ENCODE measurements at places on chromosomes 12 and 14. TPM values are rescaled to one million over a fixed set of nuclear protein-coding genes. Genes with fewer than 3 reads are reported as not detected.

GRCh38 chr14:104290058-104290667 lies 151.8 kb downstream of the KIF26A start:
- H3K36me3 ChIP-seq, result no peaks in the 10 kb centered on the region
- H3K4me3 ChIP-seq, result no peak overlapping the region
- H3K27me3 ChIP-seq, result peaks cover 19% of the 10 kb centered on the region
- no peak for DNase-seq
- peaks cover 6% of the 10 kb centered on the region for H3K4me1 ChIP-seq

- no peaks in the 10 kb centered on the region for H3K4me1 ChIP-seq
- no peaks in the 10 kb centered on the region for H3K36me3 ChIP-seq
- H3K27ac ChIP-seq, result no peak overlapping the region
- H3K4me3 ChIP-seq, result no peak overlapping the region
Observed at GRCh38 chr12:91813701-91814100, 331.9 kb downstream of the BTG1 start.

DNA sequence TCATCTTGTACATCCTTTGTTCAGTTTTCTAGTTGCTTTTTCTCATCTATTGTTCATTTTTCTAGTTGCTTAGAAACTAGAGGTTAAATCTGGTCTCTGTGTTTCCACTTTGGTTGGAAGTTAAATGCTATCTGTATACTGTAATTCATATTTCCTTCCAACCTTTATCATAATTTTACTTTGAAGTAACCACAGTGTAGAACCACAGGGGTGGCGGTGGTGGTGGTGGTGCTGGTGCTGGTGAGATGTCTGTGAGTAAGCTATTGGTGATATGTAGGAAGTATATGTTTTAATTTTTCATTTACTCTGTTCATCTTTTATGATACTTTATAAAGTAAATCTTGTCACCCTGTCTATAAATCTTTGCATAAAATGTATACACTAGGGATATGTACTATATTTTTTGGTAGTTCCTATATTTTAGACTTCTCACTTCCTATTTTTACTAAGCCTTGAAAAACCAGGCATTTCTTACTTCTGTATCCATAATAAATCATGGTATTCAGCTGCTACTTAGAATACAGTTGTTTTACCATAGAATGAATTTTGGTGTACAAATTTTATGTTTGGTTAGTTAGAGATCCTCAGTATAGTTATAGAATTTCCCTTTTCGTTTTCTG lies 31.9 kb downstream of the CCDC91 start:
- peaks cover 16% of the 10 kb centered on the region for H3K36me3 ChIP-seq
- H3K4me1 ChIP-seq, result peaks cover 56% of the 10 kb centered on the region
- no peak for DNase-seq
- no peaks in the 10 kb centered on the region for H3K27me3 ChIP-seq

DNA sequence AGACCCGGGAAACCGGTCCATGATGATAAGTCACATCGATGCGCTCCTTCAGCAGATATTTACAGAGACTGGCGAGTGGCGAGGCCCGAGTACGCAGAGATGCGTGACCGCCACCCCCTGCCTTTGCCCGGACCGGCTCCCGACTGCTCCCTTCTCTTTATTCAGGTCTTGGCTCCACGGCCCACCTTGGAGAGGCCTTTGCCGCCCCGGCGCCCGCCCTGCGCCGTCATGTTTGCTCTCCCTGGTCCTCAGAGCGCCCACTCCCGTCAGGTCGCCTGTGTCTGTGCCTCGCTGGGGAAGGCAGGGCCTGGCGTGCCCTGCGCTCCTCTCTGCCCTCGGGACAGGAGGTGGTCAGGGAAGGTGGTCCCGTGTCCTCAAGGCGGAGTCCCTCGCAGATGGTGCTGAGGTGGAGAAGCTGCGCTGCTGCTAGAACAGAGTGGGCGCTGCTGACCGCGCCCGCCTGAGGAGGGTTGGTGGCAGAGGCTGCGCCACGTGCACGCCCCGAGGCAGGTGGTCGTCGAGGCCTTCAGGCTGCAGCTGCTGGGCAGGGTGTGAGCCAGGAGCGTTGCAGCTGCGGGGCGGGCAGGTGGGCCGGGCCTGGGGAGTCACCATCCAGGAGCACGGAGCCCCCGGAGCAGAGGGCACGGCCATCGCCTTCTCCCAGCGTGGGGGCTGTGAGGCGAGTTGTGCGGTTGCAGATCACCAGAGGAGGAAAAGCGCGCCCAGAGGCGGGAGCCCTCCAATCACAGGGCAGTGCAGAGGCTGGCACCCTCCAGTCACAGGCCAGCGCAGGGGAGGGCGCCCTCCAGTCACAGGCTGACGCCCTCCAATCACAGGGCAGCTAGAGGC lies 27.2 kb downstream of the DDX51 start:
- H3K4me3 ChIP-seq, result no peak overlapping the region
- H3K4me1 ChIP-seq, result no peaks in the 10 kb centered on the region
- peaks cover 4% of the 10 kb centered on the region for H3K36me3 ChIP-seq
- H3K27me3 ChIP-seq, result no peaks in the 10 kb centered on the region
- no peak for DNase-seq
- H3K27ac ChIP-seq, result no peak overlapping the region

Gene MYF5
- not detected for polyA plus RNA-seq

DNA sequence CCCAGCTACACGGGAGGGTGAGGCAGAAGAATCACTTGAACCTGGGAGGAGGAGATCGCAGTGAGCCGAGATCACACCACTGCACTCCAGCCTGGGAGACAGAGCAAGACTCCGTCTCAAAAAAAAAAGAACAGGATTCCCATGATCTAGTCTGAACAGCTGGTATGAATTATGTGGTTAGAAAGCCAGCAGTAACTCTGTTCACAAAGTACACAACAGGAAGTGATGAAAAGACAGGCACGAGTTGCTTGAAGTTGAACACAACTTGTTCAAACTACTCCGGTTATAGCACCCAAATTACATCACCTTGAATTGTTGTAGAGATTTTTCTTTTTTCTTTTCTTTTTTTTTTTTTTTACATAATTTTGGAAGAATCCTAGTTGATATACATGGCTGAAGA lies 238.8 kb upstream of the RGS6 start:
- H3K27ac ChIP-seq, result no peak overlapping the region
- H3K4me3 ChIP-seq, result no peak overlapping the region
- no peak for DNase-seq
- H3K4me1 ChIP-seq, result no peaks in the 10 kb centered on the region
- peaks cover 41% of the 10 kb centered on the region for H3K36me3 ChIP-seq

- no peak overlapping the region for H3K27ac ChIP-seq
- no peaks in the 10 kb centered on the region for H3K36me3 ChIP-seq
- no peaks in the 10 kb centered on the region for H3K27me3 ChIP-seq
- no peaks in the 10 kb centered on the region for H3K4me1 ChIP-seq
- DNase-seq, result no peak
Observed at GRCh38 chr14:43356382-43356781, 1150.7 kb downstream of the FSCB start.

Gene GPD1
- not detected for polyA plus RNA-seq

- H3K27me3 ChIP-seq, result no peaks in the 10 kb centered on the region
- H3K4me1 ChIP-seq, result no peaks in the 10 kb centered on the region
- H3K4me3 ChIP-seq, result no peak overlapping the region
Observed at GRCh38 chr14:76051717-76052465, 66.3 kb downstream of the IFT43 start.

Gene MDM1
- polyA plus RNA-seq, result 22.2 TPM

Gene HELB
- polyA plus RNA-seq, result 4.6 TPM
